CD4-positive, alpha-beta T cell treated with Interleukin-6 for 4 hours (primary cell): ENCODE measurements at places on chromosomes 5 and 9.

GRCh38 chr9:112711050-112711689 is 6.7 kb downstream of the INIP start:
- no peak for DNase-seq

GRCh38 chr5:54695198-54695966 is 177.8 kb downstream of the SNX18 start:
- DNase-seq = no peak

- peak; percentile 15 for DNase-seq
These were observed 54.2 kb downstream of the LRSAM1 start for GRCh38 chr9:127505396-127506116.

GRCh38 chr9:108521063-108521590 is 334.7 kb downstream of the ACTL7B start:
- DNase-seq = no peak

- DNase-seq = no peak
These were observed 6.9 kb upstream of the AKNA start for GRCh38 chr9:114394523-114395333.
